ENCODE measurements at places on chromosomes 7 and 10. TPM values are rescaled to one million over a fixed set of nuclear protein-coding genes. Genes with fewer than 3 reads are reported as not detected.

POU6F2 gene
- 1.5 TPM for total RNA-seq

FEZF1 gene
- total RNA-seq, result not detected

CFAP70 gene
- 0.71 TPM for total RNA-seq

CALN1 gene
- total RNA-seq, result not detected

FAM107B gene
- 14.1 TPM for total RNA-seq

OPALIN gene
- not detected for total RNA-seq

DNA sequence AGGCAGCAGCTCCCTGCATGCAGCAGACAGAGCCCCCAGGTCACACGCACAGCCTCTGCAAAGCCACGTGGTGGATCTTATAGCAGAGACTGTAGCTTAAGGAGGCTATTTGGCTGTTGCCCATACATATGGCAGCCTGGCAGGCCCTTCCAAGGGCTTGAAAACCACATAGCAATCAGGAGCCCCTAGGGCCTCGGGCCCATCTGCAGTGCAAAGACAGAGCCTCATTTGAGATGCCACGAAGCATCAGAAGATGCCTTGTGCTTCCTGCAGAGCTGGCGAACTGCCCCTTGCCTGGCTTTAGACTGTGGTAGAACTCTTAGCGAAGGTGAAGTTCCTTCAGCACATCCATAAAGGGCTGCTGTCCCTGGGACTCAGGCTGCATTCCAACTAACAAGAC lies 309.9 kb downstream of the GRID1 start:
- H3K27ac ChIP-seq, result no peak overlapping the region
- no peak overlapping the region for H3K4me3 ChIP-seq
- no peaks in the 10 kb centered on the region for H3K4me1 ChIP-seq

DNA sequence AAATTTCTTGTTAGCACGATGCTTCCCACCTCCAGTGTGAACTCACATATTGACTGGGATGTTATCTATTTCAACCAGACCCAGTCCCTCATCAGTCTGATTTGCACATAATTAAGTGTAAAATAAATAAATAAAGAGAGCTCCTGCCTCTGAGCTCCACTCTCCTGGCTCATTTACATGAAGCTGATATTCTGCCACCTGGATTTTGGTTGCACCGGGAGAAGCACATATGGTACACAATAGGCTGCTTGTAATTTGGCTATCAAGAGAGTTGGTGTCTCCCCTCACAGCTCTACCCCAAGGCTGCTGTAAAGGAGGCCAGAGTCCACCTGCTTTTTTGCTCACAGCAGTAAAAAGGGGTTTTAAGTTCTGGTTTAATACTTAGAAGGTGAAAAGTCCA lies 610.5 kb downstream of the KCNMA1 start:
- H3K4me3 ChIP-seq, result no peak overlapping the region
- H3K27me3 ChIP-seq, result no peaks in the 10 kb centered on the region
- H3K27ac ChIP-seq, result no peak overlapping the region
- H3K36me3 ChIP-seq, result no peaks in the 10 kb centered on the region

- H3K27ac ChIP-seq, result no peak overlapping the region
- no peaks in the 10 kb centered on the region for H3K27me3 ChIP-seq
- no peak overlapping the region for H3K4me3 ChIP-seq
- DNase-seq, result no peak
- no peaks in the 10 kb centered on the region for H3K4me1 ChIP-seq
- H3K36me3 ChIP-seq, result no peaks in the 10 kb centered on the region
These were observed 861.1 kb downstream of the TYW1 start for GRCh38 chr7:67857698-67858097.

- no peak for DNase-seq
- no peak overlapping the region for H3K4me3 ChIP-seq
- H3K27ac ChIP-seq, result no peak overlapping the region
- no peaks in the 10 kb centered on the region for H3K4me1 ChIP-seq
- no peaks in the 10 kb centered on the region for H3K27me3 ChIP-seq
These were observed 161.6 kb downstream of the JMJD1C start for GRCh38 chr10:63304146-63304545.

All from right atrium auricular region (tissue), 2 donors.